NCI-H1105 (cell line): ENCODE measurements at places on chromosomes 7 and 10.

DNA sequence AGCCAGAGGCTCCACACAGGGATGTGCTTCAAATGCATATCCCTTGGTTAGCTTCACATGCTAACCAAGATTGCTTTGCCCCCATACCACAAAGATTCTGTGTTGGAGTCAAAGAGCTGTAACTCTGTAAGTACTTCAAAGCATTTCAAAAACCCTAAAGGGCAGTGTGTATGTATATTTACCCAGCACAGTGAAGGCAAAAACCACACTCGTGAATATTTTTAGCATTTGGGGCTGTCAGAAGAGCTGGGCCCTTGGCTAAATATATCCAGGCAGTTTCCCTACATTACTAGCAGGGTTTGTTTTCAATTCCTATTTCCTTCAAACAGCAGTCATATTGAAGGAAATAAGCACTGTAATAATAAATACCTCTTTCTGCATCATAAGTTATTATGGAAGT is 84.2 kb upstream of the STEAP1B start:
- no peak for DNase-seq

DNA sequence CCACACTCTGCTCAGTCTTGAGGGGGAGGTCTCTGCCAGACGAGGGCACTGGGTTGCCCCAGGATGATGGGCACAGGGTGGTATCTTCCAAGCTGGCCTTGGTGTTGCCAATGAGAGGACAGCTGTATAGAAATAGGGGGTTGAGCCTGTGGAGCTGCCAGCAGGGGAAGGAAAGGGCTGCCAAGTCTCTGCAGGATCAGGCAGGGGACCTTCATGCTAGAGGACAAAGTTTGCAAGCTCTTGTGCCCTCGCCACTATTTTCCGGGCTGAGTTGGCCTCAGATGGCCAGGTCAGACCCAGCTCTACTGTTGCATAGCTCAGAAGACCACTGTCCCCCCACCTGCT is 68.7 kb downstream of the ARHGAP22 start:
- DNase-seq, result no peak

DNA sequence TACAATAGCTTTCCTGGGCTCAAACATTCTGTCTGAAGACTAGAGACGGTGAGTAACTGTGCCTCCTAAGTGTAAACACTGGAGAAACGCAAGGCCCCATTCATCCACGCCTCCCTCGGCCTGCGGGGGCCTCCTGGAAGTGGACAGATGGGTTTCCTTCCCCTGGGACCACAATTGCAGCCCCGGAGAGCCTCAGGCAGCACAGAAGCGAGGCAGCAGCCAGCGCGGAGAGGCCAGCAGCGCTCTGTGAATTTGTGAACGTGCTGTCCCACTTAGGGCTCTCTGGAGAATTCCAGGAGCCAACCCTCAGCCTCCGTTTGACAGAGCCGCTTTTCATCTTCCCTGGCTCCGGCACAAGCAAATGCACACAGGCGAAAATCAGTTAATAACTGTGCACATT is 23.2 kb upstream of the CALN1 start:
- DNase-seq, result no peak

- DNase-seq, result peak; percentile 31
Measured at GRCh38 chr10:100743626-100744135, 1.7 kb upstream of the PAX2 start.

DNA sequence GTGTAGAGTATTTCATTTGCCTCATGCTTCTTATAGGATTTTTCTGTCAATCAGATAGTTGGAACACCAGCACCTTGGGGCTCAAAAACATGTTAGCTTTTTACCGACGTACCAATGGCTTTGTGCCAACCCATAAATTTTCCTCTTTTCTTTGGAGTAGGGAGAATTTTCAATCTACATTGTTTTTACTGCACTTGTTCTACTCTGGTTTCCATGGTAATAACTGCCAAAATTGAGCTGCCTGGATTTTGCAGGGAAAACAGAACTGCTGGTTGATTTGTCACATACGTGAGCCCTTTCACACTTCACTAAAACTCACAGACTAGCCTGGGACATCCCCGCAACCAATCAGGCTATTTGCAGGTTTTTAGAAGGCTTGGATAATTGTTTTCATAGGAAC is 189.7 kb downstream of the ARHGAP21 start:
- DNase-seq, result no peak

GRCh38 chr7:99408379-99409191 is at the start of the genes BUD31 and PDAP1:
Gene BUD31, plus strand, starts transcription at chr7:99408969. Its CDS starts 2,124 bp downstream, at chr7:99411093.
Gene PDAP1, minus strand, starts transcription at chr7:99408597. Its CDS starts 49 bp downstream, at chr7:99408548.
- DNase-seq, result peak; percentile 87

GRCh38 chr7:96188174-96188581 is 133.7 kb downstream of the SLC25A13 start:
- DNase-seq, result no peak
